ENCODE measurements at places on chromosomes 3 and 15.

- no peak for DNase-seq
These were observed 2.4 kb downstream of the MB21D2 start for GRCh38 chr3:192915304-192915703.

- no peak for DNase-seq
These were observed 90.7 kb upstream of the HES1 start for GRCh38 chr3:194045289-194045688.

- DNase-seq = no peak
These were observed 6.6 kb downstream of the ACOX2 start for GRCh38 chr3:58530354-58530865.

GRCh38 chr3:38397320-38397719, 50.7 kb downstream of the XYLB start:
- no peak for DNase-seq

DNA sequence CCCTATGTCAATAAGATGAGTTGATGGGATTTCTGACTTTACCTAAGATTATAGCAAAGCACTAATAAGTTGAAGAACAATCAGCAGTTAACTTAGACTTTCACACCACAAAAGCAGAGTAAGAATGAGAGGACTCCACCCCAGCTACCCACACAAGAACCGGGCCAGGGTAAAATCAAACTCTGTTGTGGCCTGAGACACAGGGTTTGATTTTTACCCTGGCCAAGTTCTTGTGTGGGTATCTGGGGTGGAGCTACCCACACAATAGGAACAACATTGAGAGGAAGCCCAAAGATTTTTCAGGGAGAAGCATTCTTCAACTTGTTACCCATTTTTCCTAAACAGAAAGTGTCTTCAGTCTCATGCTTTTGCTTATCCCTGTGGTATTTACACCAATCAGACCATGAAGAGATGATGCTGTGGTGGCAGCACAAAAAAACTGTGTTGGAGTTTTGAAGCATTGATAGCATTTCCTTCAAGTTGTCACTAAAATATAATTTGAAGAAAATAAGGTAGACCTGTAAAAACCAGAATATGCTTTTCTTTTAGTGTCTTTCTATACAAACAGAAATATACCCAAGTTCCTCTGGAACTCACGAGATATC, 25.6 kb downstream of the CPOX start:
- DNase-seq = no peak

- DNase-seq = no peak
These were observed 57.9 kb downstream of the RLBP1 start for GRCh38 chr15:89163271-89164055.

DNA sequence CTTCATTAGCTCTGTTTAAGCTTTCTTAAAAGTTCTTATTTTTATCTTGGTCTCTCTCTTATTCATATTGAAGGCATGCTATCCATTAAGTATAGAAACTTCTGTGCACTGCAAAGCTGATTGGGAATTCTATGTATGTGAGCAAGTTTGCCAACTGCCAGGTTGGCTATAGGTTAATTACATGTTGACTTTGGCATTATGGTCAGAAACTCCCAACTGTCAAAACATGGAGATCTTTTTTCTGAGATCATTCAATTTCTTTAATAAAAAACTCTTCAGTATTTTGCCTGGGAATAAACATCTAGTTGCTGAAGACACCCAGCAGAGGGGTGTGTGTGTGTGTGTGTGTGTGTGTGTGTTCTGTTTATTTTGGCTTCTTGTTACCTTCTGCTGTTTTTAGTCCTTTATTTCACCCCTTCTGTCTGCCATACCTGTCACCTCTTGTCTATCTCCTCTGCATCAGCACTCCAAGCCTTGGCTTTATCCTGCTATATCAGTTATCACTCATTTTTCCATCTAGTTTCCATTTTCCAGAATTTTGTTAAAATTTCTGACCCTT, 1.3 kb upstream of the ARL14 start:
- no peak for DNase-seq

- no peak for DNase-seq
These were observed 108.3 kb downstream of the OCA2 start for GRCh38 chr15:27990521-27991515.

GRCh38 chr3:71478568-71478967, 105.0 kb downstream of the FOXP1 start:
- DNase-seq = peak; percentile 68

GRCh38 chr3:56373386-56373785, 94.9 kb downstream of the ERC2 start:
- no peak for DNase-seq

DNA sequence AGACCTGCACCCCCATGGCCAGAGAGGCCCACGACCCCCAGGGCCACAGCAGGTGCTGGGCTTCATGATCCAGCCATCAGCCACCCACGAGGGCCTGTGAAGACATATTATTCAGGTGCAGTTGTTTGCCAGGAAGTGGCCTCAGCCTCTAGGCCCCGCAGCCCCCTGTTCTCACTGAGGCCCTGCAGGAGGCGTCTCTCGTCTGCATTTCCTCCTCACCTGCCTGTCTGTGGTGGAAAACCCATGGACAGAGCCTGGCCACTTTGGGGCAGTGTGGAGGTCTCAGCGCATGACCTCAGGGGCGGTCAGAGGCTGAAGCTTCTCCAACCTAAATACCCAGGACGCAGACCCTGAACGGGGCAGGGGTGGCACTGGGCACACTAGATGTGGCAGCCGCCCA, 18.6 kb downstream of the UROC1 start:
- no peak for DNase-seq

DNA sequence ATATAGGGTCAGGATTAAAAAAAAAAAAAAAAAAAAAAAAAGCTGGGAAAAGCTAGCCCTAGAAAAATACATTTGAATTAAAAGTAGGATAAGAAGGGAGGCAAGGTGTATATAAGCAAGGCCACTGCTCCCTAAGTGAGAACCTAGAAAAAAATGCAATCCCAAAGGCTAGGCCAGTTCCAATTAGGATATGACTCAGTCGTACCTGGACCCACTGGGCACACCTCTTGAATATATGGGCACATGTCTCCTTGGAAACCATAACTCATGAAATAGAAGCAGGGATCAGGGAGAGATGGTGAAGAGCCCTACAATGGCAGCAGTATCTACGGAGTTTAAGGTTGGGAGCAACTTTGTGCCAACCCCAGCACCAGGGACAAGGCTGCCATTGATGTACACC, 314.1 kb upstream of the IL12A start:
- DNase-seq = no peak

GRCh38 chr3:48069339-48069738, 53.1 kb upstream of the MAP4 start:
- no peak for DNase-seq

GRCh38 chr3:65371053-65371452, 667.7 kb downstream of the MAGI1 start:
- no peak for DNase-seq

DNA sequence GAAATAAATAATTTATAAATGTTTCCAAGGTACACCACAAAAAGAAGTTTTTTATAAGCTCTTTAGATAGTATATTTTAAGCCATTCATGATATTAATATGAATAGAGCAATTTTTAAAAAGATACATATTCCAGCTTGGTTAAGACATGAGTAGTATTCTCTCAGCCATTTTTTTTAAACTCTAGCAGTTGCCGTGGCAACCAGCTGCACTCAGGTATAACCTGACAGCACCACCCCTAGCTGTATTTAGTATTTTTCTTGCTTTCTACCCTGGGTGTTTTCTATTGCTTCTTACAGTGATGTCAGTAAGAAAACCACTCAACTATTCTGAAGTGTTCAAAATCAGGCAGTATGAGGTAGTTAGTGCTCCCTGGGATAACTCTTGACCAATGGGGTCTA, 496.3 kb upstream of the CNTN3 start:
- DNase-seq = no peak

DNA sequence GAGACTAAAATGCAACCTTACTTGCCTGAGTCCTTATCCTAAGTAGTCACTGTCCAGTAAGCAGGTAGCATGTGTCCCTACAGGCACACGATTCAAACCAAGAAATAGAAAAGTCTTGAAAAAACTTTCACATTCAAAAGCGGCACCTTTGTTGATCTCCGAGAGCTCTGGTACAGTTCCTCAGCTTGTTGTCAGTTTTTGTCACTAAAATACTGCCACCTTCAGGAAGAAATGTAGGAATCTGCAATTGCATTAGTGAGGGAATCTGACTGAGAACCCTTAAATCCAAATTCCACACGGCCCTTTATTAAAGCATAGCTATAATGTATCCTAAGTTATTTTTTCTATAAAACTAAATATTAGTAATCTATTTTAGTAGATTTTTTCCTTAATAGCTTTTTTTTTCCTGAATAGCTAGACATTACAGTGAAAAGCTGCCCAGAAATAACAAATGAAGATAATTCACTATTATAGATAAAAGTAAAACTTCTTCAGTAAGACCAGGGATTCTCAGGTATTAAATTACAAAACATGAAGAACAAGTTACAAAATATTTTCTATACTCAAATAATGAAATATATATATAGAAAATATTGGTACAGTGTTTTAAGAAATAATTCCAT, 44.0 kb downstream of the CCDC54 start:
- no peak for DNase-seq

- DNase-seq = no peak
These were observed 4.6 kb downstream of the SATB1 start for GRCh38 chr3:18420555-18420954.

Measured in activated T-cell treated with anti-CD3 and anti-CD28 coated beads, Interleukin-2, amount 50 U/mL, for 24 hours (primary cell).